Hematopoietic multipotent progenitor cell treated with erythropoietin and hydrocortisone succinate and interleukin-3 and kit ligand, for 17 days (in vitro differentiated cells): ENCODE measurements at places on chromosomes 1 and 21.

GRCh38 chr1:204127597-204128242, 24.1 kb downstream of the ETNK2 start:
- peak; percentile 8 for DNase-seq

- DNase-seq = no peak
Measured at GRCh38 chr1:12472156-12472797, 145.7 kb downstream of the DHRS3 start.

- DNase-seq = no peak
Measured at GRCh38 chr21:45571641-45572040, 29.4 kb upstream of the SLC19A1 start.

DNA sequence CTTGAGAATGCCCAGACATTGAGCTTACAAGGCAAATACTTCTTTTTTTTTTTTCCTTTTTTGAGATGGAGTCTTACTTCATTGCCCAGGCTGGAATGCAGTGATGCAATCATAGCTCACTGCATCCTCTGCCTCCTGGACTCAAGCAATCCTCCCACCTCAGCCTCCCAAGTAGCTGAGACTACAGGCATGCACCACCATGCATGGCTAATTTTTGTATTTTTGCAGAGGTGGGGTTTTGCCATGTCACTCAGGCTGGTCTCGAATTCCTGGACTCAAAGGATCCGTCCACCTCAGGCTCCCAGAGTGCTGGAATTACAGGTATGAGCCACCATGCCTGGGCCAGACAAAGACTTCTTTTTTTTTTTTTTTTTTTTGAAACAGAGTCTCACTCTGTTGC, 79.1 kb downstream of the NUP210L start:
- no peak for DNase-seq

- no peak for DNase-seq
Measured at GRCh38 chr21:46544003-46544402, 60.9 kb downstream of the S100B start.

DNA sequence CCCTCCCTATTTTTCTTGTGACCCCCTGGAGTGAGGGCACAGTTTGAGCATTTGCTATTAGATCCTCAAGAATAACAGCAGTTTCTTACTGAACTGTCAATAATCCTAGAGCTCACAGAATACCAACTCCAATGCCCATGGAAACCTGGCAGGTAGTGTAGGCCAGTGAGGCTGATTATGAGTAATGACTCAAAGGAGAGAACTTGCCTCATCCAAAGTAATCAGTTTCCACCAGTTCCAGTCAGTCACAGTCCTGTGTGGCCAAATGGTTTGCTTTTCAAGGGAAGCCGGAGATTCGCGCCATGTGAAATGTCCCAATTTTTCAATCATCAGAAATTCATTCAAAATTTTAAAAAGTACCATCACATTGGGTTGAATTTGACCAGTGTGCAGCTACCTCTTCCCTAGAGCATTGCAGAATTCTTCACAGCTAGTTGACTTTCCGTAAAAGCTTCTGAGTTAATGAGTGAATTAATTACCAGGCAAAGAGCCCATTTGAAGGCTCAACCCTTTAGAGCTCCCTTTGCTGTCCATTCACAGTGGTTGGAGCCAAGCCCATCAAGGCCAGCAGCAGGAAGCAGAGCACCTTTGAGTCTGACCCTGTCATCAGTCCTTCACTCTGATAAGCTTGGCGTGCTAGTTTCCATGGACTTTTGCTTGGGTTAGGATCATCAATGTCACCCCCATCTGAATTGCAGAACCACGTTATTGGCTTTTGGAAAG, 170.3 kb downstream of the KAZN start:
- DNase-seq = no peak

DNA sequence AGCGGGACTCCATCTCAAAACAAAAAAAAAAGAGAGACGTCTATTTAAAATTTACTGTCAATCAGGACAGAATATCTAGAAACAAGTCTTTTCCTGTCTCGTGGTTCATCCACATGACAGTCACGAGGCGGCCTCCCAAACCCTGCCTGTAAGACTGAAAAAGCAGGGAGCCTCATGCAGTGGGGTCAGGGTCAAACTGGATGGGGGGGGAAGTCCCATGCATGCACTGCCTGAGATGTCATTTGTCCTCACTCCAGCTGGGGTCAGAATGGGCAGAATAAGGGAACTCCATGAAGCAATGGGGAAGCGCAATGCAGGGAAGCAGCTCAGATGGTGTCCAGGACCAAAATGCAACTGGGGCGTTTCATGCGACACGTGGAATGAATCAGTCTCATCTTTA, 85.5 kb downstream of the PIK3CD start:
- no peak for DNase-seq

GRCh38 chr1:100397681-100398080, 45.4 kb downstream of the CDC14A start:
- no peak for DNase-seq

DNA sequence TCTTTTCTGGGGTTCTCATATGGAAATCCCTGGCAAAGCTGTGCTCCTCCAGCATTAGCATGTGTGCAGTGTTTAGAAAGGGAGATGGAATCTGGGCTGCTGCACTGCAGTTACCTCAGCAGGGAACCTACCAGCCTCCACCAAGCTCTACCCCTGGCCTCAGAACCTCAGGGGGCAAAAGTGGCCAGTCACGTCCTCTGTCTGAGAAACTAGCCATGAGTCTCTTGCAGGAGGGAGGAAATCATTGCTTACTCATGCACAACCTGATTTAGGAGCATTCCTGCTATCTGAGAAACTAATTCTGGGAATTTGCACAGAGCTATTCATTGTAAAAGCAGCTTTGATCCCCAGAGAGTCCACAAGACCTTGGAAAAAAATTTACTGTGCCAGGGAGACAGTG, 80.6 kb upstream of the IPO9 start:
- DNase-seq = no peak

GRCh38 chr1:226987179-226987536, 47.1 kb downstream of the COQ8A start:
- DNase-seq = no peak

- DNase-seq = no peak
Measured at GRCh38 chr1:24709791-24710441, 35.3 kb upstream of the CLIC4 start.

GRCh38 chr1:9110669-9111356, 18.1 kb downstream of the GPR157 start:
- DNase-seq = peak; percentile 62

GRCh38 chr1:183892351-183892793, 87.5 kb downstream of the RGL1 start:
- DNase-seq = no peak

DNA sequence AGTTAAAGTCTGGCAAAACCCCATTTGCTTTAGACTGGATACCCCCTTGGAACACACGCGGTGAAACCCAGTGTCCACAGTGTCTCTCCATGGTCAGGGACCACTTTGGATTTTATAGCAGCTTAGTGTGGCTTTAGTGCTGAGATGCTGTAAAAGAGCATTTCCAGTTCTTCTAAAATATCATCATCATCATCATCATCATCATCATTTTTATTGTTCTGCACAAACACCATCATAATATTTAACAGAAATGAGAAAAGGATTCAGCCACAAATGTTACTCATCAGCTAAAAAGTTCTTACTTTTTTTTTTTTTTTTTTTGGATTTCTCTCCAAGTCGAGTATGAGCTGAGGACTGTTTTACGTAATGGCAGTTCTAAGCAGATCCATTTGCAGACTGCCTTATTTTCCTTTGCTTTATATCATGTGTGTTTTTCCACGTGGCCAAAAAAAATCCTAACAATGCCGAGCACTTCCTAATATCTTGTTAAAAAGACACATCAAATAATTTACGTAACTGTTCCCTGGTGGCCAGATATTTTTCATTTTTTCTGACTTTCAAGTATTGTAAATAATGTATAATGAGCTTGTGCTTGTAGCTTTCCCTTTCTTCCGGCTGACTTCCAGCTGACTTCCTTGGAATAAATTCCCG, 62.8 kb downstream of the EVA1C start:
- no peak for DNase-seq

DNA sequence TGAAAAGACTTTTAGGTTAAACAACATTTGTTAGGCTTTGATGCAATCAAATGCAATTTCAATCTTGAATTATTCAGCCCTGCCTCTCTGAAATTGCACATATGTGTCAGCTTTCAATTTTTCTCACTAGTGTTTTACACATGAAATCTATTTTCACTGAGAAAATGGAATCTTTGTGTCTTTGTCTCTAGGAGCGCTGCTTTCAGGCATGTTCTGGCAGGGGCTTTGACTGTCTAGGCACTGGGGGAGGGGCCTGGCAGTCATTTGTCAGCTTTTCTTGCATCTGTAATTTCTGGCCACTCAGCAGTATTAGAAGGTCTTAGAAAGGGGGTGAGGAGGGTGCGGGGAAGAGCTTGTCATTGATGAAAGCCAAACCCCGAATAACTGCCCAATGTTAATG, 264.4 kb downstream of the PTPRC start:
- no peak for DNase-seq

DNA sequence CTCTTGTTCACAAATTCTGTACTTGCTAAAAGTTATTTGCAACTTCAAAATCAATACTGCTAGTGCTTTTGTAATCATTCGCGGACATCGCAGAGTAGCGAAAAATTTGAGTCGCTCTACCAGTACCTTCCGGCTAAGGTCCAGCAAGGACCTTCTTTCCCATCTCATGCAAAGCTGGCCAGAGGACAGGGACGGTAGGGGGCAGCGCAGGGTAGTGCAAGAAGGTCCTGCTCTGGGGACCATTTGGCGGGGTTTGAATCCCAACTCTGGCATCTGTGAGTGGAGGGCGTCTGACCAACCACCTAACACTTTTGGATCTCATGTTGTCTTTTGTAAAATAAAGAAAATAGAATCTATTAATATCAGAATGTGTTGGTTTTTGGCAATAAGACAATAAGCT, 258.3 kb downstream of the SPATA17 start:
- DNase-seq = no peak

- no peak for DNase-seq
Measured at GRCh38 chr1:26857473-26858060, 5.4 kb upstream of the SFN start.

DNA sequence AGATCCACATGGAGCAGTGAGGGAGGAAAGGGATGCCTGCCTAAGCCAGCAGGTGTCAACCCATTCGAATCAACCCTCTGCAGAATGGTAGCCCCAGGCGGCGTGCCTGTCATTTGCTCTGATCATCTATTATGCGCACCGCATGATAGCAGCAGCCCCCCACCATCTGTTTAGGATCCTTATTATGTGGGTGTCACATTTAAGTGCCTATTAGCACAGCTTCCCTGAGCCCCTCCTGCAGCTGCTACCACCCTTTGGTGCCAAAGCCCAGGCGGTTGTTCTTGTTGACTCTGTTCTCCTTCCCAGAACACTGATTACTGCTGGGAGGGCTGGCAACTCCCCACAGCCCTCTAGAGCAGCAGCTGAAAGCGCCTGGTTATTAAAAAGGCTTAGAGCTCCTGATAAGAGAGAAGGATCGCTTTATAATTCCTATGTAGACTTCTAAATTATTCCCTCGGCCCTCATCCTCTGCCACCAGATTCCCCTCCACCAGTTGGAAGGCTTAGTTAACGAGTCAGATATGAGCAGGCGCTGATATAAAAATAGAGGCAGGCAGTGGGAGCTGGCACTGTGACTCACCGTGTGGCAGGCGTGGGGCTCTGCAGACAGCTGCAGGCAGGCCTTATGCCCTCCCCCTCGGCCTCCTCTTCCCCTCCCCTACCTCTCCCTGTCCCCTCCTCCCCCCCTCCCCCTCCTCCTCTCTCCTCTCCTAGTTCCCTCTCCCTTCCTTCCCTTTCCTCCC, 23.0 kb downstream of the ACTA1 start:
- DNase-seq = no peak

DNA sequence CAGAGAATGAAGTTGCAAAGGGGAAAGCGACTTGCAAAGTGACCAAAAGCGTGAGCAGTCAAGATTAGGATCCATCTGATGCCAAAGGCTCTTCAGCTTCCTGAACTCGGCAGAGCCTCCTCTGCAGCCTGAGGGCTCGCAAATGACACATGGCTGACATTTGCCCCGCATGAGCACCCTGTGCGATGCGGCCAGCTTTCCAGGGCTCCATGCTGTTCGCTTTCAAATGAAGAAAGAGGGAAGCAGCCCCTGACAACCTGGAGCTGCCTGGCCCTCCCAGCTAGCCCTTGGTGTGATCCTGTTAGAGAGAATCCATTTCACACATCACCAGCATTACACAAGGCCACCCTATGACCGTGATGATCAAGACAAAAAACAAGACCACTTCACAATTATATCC, 20.2 kb upstream of the FAM131C start:
- no peak for DNase-seq

GRCh38 chr1:227792216-227793078, 23.0 kb upstream of the PRSS38 start:
- DNase-seq = no peak

DNA sequence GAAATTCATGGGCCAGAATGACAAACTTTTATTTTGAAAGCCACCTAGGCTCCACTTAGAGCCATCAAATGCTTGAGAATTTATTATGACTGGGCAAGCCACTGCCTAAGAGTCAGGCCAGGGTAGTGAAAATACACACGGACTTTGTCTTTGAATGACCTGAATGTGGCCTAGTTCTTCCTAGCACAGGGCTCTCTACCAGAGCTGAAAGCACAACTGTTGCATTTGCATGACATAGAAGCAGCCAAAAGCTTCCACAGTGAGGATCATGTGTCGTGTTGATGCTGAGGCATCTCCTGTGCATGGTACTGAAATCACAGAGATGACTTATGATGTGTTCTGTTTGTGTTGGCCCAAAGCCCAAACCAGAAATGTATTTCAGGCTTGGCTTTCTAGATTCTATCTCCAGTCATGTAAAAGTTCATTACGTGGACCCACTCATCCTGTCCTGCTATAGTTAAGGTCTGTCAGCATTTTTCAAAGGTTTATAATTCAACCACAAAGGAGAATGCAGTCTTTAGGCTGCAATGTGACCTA, 164.0 kb upstream of the UBE2U start:
- no peak for DNase-seq

DNA sequence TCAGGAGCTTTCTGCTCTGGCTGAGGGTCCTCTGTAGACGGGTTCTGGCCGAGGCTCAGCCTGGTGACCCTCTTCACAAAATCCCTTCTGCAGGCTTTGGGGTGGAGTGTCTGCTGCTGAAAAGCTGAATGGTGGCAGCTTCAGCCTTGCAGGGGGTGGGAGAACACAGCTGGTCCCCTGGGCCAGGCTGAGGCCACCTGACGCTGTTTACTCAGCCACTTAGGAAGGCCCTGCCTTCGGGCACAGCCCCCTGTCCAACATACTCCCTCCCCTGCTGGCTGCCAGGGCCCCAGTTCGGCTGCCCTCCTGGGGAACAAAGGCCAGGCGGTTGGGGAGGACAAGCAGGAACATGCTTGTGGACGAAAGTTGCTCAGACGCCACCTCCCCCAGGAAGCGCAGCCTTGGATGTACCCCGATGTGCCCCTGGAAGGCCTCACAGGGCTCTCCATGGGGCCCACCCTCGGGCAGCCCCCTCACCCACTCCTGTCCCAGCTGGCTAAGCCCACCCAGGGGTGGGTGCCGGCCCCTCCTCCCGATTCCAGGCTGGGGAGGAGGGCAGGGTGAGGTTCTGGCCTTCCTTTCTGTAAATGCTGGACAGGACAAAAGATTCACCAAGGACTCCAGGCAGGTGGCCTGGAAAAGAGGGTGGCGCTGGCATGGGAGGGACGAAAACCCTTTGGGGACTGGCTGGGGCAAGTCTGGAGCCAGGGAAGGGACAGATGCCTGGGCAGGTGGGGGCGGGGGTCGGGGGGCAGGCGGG, at the start of gene ANKRD65:
Gene ANKRD65 (minus strand): TSS at position 130 of the 760 bp plus-strand sequence. CDS start 271 bp downstream, outside the sequence.
- no peak for DNase-seq
